ENCODE measurements at places on chromosomes 7 and 10.

DNA sequence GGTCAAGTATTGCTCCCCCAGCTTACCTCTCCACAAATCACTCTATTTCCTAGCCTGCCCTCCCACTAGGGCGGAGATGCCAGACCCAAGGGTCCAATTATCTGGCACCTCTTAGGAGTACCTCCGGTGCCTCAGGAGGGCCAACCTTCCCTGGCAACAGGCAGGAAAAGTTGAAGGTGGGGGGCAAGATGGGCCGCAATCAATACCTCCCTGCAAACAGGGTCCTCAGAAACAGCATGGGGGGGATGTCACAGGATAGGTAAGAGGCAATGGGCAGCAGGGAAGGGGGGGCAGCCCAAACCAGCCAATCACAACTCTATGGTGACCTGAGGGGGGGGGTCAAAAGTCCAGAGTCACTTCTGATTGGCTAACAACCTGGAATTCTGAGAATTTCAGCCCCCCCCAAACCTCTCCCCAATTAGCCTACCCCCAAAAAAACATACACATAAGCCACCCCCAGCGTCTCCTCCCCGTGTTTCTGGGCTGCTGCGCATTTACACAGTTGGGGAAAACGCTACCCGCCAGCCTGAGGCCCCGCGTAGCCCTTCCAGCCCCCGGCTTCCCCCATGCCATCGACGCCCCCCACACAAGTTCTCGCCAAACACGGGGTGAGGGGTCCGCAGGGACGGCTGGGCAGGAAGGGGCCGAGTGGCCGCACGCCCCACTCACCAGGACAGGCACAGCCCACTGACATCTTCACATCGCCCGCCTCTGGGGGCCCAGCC is 589 bp downstream of the LDB1 start:
- no peak for DNase-seq

DNA sequence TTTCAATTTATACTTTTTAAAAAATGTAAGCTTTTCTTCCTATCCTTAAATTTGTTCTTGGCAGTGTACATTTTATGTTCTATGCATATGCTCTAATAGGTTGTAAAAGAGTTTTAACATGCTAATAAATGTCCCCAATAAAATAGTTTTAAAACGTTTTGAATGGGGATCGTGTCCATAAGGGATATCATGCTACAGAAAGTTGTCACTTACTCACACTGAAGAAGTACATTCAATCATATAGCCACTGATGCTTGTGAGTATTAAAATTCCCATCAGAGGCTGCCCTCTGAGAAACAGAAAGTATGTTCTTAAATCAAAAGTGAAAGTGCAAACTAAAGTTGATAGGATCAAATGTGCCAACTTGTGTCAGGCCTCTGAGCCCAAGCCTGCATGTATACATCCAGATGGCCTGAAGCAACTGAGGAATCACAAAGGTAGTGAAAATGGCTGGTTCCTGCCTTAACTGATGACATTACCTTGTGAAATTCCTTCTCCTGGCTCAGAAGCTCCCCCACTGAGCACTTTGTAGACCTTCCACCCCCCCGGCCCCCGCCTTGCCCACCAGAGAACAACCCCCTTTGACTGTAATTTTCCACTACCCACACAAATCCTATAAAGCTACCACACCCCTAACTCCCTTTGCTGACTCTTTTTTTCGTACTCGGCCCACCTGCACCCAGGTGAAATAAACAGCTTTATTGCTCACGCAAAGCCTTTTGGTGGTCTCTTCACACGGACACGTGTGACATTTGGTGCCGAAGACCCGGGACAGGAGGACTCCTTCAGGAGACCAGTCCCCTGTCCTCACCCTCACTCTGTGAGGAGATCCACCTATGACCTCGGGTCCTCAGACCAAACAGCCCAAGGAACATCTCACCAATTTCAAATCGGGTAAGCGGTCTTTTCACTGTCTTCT is 877 bp upstream of the NOD1 start:
- DNase-seq: no peak

DNA sequence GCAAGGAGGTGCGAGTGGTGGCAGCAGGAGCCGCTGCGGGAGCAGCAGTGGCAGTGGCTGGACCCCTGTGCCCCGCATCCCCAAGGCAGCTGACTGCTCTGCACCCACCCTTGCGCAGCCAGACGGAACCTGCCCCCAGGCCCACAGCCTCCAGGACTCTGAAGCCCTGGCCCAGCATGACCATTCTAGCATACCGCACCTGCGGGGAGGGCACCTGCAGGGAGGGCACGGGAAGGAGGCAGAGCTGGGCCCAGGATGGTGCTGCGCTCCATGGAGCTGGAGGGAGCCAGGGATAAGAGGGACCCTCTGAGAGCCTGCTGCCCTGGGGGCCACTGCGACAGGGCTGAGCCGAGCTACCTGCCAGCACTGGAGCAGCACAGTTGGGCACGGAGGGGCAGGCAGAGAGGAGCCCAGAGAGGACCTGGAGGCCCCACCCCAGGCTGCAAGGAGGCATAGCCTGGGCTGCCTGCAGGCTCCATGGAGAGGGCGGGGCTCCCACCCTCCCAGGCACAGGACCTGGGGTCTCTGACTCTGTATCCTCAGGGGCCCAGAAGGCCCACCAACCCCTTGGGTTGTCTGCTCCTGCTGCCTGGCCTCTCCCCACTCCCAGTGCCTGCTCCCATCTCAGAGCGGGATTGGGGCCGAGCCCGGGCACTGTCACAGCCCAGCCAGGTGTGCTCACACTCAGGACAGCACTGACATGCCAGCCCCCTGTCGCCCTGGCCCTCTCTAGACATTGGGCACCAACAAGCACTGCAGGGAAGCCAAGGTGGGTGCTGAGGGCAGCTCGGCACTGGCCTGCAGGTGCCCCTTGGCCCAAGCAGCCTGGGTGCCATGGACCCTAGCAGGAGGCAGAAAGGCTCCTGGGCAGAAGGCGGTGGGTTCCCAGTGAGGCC is 87.6 kb downstream of the HTR7 start:
- no peak for DNase-seq

GRCh38 chr7:47601881-47602249 is 20.0 kb upstream of the TNS3 start:
- DNase-seq: no peak

- DNase-seq: no peak
These were observed 4.0 kb downstream of the PON2 start for GRCh38 chr7:95430864-95431263.

GRCh38 chr7:89385411-89385810 is 589.9 kb upstream of the TEX47 start:
- no peak for DNase-seq

DNA sequence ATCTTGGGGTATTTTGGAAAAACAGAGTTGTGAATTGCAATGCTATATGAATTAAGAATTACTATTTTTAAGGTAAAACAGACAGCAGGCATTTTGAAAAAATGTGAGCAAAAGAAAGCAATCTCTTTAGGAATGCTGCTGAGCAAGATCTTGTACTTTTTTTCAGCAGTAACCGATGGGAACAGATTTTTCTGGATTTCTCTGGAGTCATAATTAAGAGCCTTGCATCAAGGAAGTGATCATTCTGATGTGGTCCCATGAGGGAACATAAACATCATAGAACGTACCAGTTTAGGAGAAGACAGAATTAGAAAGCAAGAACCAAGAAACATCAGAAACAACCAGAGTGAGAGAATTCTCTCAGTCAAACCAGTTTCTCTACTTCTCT is 157.0 kb upstream of the AGR3 start:
- DNase-seq: no peak

- no peak for DNase-seq
These were observed 21.8 kb upstream of the PTPRN2 start for GRCh38 chr7:158609313-158609974.

DNA sequence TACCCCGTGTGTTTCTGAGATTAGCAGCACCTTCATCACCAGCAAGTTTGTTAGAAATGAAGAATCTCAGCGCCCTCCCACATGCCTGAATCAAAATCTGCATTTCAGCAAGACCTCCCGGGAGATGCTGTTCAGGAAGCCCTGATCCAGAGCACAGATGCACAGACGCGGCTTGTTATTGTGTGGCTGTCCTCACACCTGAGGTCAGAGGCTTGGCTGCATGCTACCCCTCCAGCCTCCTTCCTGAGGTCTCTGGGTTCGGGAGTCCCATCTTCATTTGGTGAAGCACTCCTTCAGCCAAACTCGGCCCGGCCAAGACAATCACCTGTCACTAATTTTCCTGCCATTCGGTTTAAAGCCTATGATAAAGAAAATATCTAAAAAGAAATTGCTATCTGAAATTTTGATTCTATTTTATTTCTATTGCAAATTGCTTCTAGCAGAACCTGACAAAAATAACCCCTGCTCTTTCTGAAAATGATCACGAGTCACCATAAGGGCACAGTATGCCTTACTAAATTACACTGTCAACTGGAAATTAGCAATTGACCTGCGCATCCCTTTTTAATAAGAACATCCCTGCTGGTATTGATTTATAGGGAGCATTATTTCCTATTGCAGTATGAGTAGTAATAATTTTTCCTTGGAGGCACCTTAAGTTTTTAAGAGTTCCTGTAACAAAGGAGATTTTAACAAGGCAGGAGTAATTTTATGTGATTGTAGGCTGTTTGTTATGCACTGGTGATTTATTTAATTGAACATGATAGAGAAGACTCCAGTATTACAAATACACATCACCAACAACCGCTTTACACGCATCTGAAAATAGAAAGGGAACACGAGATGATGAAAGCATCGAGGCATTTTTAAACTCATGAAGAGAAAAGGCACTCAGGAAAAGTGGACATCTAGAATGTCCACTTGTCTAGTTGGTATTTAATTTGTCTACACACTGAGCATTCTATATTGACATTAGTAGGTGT is 49.5 kb downstream of the VSTM2A start:
- no peak for DNase-seq

DNA sequence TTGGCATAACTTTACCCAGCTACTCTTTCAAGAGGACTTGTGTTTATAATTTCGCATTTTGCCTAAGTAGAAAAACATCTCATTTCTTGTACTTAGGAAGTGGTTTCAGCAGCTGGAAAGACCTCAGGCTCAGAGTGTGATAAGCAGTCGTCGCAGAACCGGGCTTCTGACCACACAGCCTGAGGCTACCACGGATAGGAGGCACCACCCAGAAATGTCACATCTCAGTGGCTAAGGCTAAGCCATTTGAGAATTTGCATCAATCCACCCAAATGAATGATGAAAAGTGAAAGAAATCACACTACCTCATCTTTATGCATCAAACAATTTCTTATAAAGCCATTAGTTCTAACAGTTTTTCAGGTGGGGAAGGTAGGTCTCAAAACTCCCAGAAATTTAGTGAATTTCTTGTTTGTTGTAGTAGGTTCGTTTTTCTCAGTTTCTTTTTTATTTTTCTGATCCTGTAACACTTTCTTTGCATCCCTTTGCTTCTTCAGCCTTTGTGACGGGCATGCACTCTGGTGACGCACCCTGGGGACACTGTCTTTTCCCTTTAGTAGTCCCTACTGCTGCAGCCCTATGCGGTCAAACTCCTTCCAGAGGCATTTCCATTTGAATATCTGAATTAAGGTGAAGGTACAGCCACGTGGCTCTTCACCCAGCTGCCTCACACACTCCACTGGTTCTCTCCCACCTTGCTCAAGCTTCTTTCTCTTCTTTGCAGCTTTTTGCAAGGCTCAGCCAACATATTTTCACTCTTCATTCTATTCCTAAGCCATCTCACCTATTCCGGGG is 68.5 kb downstream of the MAP3K8 start:
- no peak for DNase-seq

DNA sequence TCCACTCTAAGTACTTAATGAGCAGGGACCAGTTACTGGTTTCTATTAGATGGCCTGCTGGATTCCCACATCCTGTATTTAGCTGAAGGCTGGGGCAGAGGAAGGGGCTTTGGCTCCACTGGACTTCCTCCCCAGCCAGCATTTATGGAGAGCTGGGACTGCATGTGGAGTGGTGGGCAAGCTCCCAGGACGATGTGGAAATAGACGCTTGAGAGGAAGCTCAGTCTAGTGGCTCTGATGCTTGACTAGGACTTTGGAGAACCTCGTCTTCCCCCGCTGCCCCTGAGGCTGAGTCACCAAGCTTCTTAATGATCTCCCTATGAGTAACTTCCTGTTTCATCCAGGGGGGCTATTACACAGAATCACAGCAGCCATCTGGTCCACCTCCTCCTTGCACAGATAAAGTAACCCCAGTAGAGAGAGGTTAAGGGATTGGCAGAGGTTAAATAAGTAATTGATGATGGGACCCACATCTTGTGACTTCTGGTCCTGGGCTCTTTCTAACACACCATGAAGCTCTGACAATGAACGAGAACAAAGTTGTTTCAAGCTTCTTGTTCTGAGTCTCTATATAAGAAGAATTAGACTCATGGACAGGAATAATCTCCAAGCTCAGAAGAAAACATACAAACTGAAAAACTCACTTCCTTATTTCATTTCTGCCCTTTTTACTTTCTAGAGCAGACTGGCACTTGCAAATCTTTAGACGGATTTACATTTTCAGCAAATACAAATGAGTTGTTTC is 126.2 kb downstream of the PRPF18 start:
- DNase-seq: no peak

GRCh38 chr10:82319562-82319961 is 444.6 kb downstream of the NRG3 start:
- no peak for DNase-seq

DNA sequence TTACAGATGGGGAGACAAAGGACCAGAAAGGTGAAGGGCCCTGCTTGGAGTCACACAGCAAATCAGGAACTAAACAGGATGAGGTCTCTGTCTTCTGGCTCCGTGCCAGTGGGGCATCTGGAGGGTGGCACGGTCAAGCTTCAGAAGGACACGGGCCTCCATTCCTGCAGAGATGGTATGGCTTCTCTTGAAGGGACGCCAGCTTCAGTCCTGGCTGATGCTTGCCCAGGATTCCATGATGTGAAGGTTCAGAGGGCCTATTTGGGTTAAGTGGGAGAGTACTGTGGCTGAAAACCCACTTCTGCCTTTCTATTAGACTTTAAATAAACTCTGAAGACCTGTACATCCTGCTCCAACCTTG is 6.1 kb downstream of the RAMP3 start:
- DNase-seq: no peak

GRCh38 chr10:75976681-75977080 is 545.3 kb downstream of the LRMDA start:
- DNase-seq: no peak

GRCh38 chr7:90961037-90961725 is 303.1 kb upstream of the FZD1 start:
- no peak for DNase-seq

GRCh38 chr10:93456480-93456879 is 25.7 kb downstream of the MYOF start:
- DNase-seq: no peak

DNA sequence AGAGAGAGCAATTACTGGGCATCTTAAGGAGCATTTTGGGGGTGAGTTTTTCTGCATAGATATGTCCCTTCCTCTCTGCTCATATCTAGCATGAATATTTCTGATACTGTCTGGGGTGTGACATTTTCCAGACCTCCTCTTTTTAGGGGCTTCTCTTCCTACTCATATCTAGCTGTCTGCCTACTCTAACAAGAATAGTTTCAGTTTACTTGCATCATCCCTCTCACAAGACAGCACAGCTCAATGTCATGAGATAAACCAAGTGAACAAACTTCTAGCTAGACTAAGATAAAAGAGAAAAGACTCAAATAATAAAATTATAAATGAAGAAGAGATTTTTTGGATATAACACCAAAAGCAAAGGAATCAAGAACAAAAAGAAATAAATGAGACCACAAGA is 419.5 kb upstream of the SORCS1 start:
- no peak for DNase-seq
